Lower leg skin (tissue), 4 donors: ENCODE measurements at places on chromosomes 4 and X. TPM values are rescaled to one million over a fixed set of nuclear protein-coding genes. Genes with fewer than 3 reads are reported as not detected.
A peak's percentile ranks its signal among the peaks of the same experiment; 100 is the strongest.

The CT45A8 gene
- not detected for total RNA-seq

The MAGEA9B gene
- not detected for total RNA-seq

The DMD gene
- total RNA-seq, result 23.0 TPM

The HPGD gene
- total RNA-seq, result 204 TPM

The OPHN1 gene
- 8.6 TPM for total RNA-seq

The WNK3 gene
- 0.49 TPM for total RNA-seq

The MGARP gene
- total RNA-seq, result not detected

The RBMXL3 gene
- total RNA-seq, result not detected

The PF4V1 gene
- not detected for total RNA-seq

GRCh38 chr4:159787901-159788300 lies 685.0 kb downstream of the RAPGEF2 start:
- DNase-seq, result no peak

- DNase-seq, result peak; percentile 78
Observed at GRCh38 chr4:76179398-76180318, 31.5 kb upstream of the NUP54 start.

DNA sequence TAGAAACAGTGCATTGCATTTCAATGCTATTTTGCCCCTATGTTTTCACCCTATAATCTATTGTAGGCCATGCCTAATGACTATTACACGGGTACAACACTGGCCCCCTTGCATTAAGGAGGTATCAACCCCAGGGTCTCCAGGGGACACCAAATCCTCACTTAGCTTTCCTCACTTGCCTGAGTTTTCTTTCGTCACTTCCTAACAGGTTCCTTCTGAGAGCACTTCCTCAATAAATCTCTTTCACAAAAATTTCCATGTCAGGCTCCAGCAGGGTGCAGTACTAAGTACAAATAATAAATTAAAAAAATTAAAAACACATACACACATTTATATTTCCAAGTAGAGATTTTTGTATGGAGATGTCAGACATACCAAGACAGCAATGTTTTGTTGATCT lies 165.0 kb downstream of the RBM46 start:
- no peak for DNase-seq

DNA sequence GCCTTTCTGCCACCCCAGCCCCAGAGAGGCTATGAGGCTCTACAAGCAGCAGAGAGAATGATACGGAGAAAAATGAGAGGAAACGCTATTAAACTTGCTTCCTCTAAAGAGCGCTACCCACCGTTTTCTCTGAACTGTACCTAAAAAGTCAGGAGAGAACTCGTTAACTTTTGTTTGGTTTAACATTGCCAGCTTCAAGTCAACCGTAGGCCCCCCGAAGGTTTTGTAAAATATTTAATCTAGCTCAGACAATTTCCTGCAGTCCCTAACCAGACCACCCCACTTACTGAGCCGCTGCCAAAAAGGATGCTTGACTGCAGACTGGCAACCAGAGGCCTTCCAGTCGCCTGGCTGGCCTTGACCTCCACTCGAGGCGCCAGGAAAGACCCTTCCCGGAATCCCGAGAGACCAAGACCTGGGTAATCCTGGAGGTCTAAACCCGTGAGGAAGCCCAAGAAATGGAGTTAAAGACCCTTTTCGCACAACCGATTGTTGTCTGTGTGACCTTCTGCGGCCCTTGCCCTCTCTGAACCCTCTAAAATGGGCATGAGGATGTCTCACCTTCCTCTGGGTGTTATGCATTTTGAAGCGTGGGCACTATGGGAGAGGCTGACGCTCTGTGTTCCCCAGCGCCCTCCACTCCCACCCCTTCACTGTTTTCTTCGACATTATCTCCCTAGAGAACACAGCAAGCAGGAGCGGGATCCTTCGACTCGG lies 86.3 kb downstream of the BCOR start:
- DNase-seq, result no peak

DNA sequence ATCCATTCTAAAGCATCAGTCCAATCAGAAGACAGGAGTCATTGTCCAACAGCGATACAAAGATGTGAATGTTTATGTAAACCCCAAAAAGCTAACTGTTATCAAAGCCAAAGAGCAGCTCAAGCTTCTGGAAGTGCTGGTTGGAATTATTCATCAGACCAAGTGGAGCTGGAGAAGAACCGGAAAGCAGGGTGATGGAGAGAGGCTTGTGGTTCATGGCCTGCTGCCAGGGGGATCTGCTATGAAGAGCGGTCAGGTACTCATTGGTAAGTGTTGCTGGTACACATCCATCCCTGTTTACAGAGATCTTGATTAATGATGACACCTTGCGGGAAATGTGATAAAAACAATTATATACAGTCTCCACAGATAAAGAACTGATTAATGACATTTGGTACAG lies 11.0 kb downstream of the INTU start:
- no peak for DNase-seq

DNA sequence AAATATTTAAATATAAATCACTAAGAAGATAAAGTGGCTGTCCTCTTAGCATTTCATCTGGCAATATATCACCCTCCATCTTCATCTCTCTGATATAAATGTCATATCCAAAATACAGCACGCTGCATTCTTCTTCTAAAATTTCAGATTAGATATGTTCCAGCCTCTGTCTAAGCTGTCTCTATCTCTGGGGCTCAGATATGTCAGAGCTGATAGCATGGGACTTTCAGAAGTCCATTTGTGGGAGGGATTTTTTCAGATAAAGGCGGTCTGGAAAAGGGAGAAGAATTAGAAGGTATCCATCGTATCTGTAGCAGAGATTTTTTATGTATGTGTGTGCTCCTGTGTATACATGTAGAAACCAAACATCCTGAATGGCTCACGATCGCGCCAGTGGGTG lies 25.0 kb upstream of the CD38 start:
- no peak for DNase-seq

- no peak for DNase-seq
Observed at GRCh38 chr4:77235289-77235854, 78.4 kb downstream of the CCNG2 start.

- DNase-seq, result no peak
Observed at GRCh38 chrX:114889481-114889880, 127.9 kb downstream of the IL13RA2 start.

DNA sequence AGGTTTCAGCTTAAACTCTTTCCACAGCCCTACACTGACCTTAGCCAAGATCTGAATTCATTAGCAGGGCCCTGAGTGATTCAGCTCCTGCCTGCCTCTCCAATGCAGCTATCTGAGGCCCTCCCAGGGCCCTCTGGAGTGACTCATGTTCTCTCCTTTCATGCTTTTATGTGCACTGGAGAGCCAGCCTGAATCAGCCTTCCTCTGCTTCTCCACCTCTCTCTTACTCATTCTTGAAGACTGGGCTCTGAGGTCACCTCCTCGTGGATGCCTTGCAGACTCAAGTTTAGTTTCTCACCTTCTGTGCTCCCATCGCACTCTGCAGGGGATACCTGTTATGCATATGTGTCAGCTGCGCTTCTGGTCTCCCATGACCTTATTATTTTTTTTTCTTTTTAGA lies 3.1 kb upstream of the OCIAD2 start:
- no peak for DNase-seq

- DNase-seq, result no peak
Observed at GRCh38 chr4:128983771-128984485, 109.4 kb downstream of the SCLT1 start.

GRCh38 chrX:38086451-38087215 lies 80.3 kb downstream of the SYTL5 start:
- DNase-seq, result no peak

DNA sequence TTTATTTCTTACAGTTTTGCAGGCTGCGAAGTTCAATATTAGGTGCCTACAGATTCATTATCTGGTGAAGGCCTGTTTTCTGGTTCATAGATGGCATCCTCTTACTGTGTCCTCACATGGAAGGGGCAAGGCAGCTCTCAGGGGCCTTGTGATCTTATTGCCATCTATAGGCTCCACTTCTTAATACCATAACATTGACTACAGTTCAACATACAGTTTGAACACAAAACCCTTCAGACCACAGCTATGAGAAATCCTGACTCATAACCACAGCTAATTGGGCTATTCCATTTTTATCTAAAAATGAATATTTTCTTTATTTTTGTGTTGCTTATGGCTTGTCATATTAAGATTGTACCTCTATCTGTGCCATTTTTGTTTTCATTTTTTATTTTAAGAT lies 72.3 kb downstream of the STAG2 start:
- DNase-seq, result no peak

DNA sequence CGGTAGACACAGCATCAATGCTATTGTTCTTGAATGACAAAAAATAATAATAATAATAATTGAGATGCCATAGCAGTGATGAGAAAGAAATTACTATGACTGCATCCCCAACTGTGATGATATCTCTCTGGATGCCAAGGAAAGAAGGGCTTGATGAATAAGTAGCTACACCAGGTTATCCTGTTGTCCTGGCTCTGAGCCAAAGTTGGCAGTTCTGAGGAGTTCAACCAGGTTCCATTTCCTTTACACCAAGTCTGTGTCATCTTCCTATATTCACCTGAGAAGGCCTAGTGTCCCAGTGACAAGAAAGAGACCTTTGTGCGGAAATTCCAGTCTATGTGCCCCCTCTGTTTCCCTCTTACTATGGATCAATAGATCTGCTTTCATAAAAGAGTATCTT lies 3.4 kb upstream of the MAML3 start:
- no peak for DNase-seq

GRCh38 chr4:185203486-185204237 lies at the start of gene CFAP97:
TSS of gene CFAP97 (minus strand) at chr4:185204000. CDS start at chr4:185191196, 12,804 bp downstream.
- DNase-seq, result peak; percentile 96

DNA sequence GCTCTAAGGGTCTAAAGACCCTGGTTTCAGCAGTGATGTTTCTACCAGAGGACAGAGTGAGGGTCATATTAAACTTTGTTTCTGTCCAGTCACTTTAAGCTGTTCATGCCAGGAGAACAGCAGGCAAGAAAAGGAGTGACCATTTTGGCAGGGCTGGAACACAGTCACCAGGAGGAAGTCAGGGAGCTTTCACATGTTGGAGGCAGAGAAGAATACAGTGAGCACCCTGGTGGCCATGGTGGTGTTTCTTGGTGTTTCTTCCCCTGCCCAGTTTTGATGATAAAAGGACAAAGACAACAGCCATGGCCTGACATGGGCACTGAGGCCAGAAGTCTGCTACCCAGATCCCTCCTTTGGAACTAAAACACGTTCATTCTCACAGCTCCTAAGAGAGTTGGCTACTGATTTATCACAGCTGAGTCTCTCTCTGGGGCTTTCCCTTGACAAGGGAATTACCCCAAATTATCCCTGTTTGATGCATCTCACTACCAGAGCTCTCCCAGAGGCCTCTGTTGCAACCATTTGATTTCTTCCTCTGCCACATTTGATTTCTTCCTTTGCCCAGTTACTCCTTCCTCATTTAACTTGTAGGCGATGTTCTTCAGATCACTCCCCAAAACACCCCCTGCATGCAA lies 106.4 kb upstream of the NWD2 start:
- no peak for DNase-seq

- no peak for DNase-seq
Observed at GRCh38 chr4:83250687-83251446, 33.7 kb downstream of the COQ2 start.

DNA sequence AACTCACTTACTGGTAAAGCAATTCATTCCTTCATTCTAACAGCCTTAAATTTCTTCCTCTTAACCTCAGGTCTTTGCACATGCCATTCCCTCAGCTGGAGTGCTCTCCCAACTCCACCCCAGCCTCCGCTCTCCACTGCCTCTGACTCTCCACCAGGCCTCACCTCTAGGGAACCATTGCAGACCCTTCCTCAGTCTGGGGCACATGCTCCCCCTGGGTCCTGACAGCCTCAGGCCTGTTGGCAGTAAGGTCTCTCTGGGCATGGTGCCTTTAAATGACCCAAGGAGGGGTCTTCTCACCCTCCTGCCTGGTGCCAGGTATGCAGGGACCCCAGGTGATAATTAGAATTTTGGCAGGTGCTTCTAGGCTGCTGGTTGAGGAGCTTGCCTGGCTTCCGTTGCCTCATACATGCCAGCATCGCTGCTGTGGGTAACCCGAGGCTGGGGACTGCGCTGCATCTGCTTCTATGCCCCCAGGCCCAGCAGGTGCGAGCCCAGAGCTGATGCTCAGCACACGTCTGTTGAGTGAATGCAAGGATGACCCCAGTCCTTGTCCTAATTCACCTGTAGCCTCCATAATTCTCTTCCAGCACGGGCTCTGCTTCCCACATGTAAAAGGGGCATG lies 27.5 kb upstream of the GPR78 start:
- peak; percentile 56 for DNase-seq
